ENCODE measurements at places on chromosomes 6 and 20. TPM values are rescaled to one million over a fixed set of nuclear protein-coding genes. Genes with fewer than 3 reads are reported as not detected.

DNA sequence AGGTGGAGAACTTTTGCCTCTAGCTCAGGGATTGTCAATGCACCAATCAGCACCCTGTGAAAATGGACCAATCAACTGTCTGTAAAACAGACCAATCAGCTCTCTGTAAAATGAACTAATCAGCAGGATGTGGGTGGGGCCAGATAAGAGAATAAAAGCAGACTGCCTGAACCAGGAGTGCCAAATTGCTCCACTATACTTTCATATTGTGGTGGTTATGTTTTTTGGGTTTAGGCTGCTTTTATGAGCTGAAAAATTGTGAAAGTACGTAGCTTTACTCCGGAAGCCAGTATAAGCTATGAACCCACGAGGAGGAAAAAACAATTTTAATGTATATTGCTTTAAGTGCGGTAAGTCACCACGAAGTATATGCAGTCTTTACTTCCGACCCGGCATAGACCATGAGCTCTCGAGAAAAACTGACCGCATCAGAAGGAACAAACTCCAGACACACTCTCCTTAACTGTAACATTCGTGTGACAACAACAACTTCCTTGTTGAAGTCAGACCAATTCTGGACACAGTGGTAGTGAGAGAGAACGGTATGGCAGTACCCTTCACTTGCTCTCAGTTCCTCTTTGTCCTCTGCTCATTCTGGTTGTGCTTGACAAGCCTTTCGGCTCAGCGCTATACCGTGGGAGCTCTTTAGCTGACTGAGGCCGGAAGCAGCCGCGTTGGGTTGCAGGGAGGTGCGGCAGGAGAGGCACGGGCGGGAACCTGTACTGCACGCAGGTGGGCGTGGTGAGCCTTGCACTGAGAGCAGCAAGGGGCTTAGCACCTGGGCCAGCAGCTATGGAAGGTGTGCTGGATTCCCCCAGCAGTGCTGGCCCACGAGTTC lies 81.9 kb upstream of the E2F3 start:
- DNase-seq: peak; percentile 30

DNA sequence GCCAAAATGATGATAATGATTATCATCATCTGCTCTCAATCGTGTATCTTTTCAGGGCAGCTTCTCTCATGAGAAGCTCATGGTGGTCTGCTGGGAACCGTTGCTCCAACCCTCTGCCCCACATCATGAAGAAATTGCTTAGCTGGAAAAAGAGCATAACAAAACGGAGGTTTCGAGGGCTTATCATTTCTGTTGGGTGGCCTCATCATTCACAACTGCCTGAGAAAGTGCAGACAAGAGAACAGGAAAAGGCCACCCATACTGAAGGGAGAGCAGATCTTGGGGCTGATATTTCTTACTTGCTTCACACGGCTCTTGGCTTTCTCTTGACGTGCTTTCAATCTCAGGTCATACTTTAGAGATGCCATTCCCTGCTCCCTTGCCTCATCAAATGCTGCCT lies 471.6 kb downstream of the CD83 start:
- DNase-seq: no peak

- DNase-seq: no peak
Measured at GRCh38 chr6:134609716-134610261, 291.9 kb upstream of the SGK1 start.

DNA sequence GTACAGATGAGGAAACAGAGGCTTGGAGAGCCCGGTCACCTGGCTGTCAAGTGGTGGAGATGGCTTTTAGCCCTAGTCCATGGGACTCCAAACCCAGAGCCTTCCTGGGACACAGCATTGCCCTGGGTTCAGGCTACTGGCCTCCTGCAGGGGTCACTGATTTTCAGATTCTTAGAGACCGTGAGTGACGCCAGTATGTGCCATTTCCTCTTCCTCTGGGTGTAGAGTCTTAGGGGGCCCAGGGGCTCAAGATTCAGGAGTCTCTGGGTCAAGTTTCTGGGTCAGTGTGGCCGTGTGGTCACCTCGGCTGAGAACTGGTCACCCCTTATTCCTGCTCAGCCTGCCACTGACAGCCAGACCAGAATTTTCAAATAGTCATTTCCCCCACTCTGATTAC lies 574 bp downstream of the ARHGAP40 start:
- no peak for DNase-seq

DNA sequence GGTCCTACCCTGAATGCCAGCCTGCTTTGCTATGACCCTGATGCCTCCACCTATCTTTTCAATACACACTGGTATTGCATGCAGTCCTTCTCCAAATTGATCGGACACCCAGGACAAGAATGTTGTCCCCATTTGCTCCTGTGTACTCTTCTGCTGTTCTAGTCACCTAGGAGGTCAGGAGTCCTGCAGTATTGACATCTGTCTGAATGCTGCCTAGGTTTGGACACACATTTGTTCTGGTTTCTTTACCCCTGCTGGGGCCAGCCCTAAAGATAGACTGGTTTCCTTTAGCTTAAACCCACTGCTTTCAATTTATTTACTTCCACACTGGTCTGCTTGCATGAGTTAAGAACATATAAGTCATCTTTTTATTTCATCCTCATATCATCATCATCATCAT lies 167.0 kb upstream of the CCN2 start:
- DNase-seq: no peak

- DNase-seq: no peak
Measured at GRCh38 chr20:58289143-58289542, 20.4 kb upstream of the RAB22A start.

Gene SFTA2
- total RNA-seq: 149 TPM

DNA sequence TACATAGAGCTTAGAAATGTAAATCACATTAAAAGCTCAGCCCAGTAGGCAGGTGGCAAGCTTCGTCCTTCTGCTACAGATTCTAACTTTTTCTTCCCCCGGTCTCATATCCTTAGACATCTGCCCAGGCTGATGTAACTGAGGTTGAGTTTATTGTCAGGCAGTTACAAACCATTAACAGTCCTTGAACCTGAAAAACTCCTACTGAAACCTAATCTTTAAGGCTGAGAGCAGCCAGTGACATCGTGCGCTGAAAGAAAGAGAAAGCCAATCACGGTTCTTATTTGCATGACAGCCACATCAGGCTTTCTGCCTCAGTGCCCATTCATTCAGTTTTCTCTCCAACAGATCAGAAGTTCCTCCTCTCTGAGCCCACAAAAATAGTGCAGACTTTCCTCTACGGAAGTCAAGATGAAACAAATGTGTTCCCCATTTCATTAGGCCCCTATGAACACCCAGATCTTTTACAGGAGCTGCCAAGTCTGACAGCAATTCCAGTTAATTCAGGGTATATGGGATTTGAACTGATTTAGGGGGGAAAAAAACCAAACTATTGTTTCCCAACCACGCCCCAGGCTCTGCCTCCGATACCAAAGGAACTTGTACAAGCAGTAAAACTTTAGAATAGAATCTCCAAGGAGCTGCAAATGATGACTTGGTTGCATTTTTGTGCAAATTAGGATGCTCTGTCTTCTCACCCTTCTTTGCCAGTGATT lies at the start of gene NHSL1:
Gene NHSL1 (minus strand): TSS at position 192 of the 716 bp plus-strand sequence. CDS start 204 bp downstream, outside the sequence.
- peak; percentile 31 for DNase-seq

GRCh38 chr6:157283330-157283898 lies 39.9 kb downstream of the TMEM242 start:
- no peak for DNase-seq

GRCh38 chr6:146857980-146858347 lies 259.2 kb downstream of the ADGB start:
- no peak for DNase-seq

- no peak for DNase-seq
Measured at GRCh38 chr6:30152910-30153610, 8.0 kb downstream of the TRIM10 start.

GRCh38 chr6:5174244-5174643 lies 86.5 kb downstream of the LYRM4 start:
- DNase-seq: no peak
